HT-29 (cell line): ENCODE measurements at places on chromosomes 5 and 9.
A peak's percentile ranks its signal among the peaks of the same experiment; 100 is the strongest.

GRCh38 chr5:178149199-178149932 is 4.3 kb downstream of the NHP2 start:
- no peak for DNase-seq

DNA sequence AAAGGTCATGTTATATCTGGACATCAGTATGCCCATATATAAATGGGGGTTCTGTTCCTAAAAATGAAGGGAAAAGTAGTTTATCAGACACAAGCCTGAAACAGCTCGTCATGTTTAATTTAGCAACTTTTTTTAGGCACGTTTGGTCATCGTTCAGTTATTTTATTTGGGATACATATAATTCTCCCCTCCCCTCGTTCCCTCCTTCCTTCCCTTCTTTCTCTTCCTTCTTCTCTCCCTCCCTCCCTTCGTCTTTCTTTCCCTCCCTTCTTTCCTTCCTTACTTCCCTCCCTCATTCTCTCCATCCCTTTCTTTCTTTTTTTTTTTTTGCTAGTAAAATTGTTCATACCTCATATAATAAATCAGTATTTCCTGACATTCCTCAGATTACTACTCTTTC is 3.4 kb downstream of the PPWD1 start:
- no peak for DNase-seq

DNA sequence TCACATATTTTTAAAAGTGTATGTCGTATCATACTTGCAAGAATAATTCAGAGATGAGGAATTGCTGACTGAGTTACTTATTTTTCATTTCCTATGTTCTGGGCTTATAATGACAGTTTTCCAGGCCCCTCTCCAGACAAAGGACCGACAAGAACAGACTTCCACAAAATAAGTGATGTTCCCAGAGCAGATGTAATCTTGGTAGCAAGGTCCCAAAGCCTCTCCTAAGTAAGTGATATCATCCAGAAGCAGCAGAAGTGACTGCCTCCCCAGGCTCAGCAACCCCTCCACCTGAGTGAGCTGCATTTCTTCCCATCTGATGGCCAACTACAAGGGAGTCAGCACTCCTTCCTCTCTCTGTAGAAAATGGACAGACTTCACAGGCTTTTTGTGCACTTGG is 57.1 kb downstream of the SEMA6A start:
- no peak for DNase-seq

DNA sequence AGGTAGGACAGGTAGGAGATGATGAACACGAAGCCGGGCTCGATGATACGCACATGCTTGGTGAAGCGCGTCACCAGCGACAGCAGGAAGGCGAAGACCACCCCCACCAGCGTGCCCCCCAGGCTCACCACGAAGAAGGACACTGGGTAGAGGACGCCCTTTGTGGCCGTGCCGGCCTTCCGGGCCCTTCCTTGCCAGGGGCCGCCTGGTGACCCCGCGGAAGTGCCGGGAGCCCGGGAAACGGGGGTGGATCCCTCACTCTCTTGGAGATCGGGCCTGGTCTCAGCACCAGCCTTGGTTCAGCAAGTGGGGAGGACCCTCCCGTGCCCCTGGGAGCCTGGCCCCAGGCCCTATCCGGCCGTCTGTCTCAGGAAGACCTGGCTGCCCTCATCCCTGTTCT is 39.7 kb downstream of the SLC9A3 start:
- DNase-seq: no peak

DNA sequence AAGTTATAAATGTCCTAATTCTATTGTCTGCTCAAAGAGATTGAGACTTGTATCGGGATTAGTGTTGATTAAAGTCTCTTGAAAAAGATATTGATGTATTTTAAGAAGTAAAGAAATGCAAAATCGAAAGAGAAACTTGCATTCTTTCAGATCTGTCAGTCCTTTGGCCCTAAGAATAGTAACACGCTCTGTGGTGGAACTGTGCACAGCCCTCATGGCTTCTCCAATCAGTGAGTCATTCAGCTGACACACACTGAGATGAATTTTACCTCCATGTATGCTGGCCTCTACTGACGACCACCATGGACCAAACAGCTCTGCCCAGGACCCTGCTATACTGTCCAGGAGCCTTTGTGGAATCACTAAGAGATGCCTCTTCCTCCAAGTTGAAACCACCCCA is 232.4 kb downstream of the ESM1 start:
- DNase-seq: no peak

- no peak for DNase-seq
These were observed 391.1 kb downstream of the TMEM161B start for GRCh38 chr5:87877495-87877894.

DNA sequence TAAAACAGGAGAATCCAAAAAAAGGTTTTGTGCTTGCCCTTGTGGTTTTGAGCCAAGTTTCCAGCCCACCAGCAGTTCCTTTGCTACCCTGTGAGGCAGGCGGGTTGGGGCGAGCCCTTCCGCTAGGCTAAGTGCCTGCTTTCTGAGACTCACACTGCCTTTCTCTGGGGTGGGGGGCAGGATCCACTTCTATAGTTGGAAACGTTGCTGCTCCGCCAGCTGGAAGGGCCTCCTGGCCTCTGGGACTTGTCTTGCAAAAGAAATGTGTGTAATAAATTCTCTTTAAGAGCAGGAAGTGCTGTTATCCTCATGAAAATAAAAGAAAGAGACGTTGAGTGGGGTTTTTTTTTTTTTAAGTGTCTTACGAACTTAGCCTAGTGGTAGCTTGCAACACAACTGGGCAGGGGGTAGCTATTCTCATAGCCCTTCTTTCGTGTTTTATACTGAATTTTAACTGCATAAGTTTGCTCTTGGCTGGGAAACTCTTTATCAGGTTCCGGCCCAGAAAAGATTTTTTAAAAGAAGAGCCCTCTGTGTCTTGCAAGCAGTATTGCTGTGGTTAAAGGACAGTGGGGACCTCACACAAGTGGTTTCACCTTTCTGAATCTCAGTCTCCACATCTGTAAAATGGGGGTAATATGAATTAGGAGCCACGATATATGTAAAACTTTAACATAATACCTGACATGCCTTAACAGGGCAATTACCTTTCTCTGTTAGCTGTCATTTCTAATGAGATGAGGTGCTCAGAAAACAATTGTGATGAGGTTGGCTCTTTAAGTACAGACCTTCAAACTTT is 19.8 kb downstream of the JADE2 start:
- no peak for DNase-seq

GRCh38 chr9:88775037-88775471 is 216.2 kb upstream of the S1PR3 start:
- no peak for DNase-seq

DNA sequence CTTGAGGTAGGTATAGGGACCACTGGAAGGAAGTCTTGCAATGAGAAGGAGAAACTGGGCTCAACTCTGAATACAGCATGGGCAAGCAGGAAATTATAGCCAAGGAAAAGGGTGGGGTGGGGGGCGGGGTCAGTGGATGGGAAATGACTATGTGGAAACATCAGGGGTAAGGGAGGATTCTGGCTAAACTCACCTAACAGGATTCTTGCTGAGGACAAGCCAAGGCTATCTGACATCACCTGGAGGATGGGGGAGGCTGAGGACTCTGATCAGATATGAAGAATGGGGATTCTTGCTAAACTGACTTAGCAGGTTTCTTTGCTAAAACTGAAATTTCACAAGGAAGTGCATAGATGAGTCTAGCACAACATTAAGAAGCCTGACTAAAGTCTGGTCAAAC is 40.8 kb downstream of the CTSL start:
- DNase-seq: peak; percentile 73

DNA sequence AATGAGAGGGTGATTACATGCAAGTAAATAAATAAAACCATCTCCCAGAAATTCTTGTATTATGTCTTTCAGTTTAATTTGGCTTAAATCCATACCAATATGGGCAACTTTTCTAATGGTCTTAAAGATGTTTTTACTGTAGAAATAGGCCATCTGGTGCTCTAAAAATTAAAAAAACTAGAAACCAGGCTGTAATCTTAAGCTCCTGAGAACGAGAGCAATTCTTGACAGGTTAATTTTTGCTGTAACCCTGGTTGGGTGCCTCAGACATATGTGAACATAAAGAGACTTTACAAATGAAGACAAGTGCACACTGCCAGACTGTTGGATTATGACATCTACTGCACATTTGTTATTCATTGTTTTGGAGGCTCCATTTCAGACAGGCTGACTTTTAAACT is 246.8 kb upstream of the DAB2 start:
- DNase-seq: no peak

DNA sequence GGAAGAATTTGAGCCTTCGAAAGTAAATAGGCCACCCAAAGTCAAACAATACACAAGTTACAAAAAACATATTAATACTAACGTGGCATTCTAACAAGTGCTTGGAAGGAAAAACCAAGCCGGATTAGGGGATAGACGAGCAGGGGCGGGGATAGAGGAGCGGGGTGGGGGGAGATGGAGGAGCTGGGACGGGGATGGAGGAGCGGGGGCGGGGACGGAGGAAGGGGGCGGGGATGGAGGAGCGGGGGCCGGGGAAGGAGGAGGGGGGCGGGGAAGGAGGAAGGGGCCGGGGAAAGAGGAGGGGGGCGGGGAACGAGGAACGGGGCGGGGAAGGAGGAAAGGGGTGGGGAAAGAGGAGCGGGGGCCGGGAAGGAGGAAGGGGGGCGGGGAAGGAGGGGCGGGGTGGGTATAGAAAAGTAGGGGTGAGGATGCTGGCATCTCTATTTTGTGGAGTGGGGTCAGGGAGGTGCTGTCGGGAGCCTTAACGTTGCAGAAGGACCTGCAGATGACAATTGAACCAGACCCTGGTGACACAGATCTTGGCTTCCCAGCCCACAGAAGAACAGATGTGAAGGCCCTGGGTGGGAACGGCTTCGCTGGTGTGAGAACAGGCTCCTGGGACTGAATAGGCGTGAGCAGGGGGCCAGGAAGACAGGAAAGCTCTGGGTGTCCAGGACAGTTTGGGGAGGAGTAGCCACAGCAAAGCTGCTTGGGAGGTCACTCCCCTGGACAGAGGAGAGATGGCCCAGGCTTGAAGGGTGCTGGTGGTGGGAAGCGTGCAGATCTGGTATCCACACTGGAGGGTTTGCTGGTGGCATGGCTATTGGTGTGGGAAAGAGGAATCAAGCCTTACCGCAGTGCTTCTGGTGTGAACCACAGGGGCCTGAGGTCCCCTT is 233.3 kb upstream of the DAP start:
- DNase-seq: no peak

GRCh38 chr5:14557203-14557770 is 24.3 kb upstream of the OTULINL start:
- peak; percentile 72 for DNase-seq

GRCh38 chr9:136089697-136090045 is 5.4 kb downstream of the NACC2 start:
- DNase-seq: no peak

- DNase-seq: no peak
These were observed 10.8 kb upstream of the SPATA24 start for GRCh38 chr5:139414581-139415130.

DNA sequence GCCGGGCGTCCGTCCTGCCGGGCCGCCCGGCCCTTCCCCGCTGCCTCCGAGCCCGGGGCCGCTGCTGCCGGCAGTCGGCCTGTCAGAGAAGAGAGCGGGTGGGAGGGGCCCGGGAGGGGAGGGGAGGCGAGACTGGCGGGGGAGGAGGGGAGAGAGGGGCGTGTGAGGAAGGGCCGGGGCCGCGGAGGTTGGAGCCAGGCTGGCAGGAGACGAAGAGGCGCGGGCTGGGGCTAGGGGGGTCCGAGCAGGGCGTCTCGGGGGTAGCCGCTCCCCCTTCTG is 570 bp downstream of the CREBRF start:
- no peak for DNase-seq

DNA sequence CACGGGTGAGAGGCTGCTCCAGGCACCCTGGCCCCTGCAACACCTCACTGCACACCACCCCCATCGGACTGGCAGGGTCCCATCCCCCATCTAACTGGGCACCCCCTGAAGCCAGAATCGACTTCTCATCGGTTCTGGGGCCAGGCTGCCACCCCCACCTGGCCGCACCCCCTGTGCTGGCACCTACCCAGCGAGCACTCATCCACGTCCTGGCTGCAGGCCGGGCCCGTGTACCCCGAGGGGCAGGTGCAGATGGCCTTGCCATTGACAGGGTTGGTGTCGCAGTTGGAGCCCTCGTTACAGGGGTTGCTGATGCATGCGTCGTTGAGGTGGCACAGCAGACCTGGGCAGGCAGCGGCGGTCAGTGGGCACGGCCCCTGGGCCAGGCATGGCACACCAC is 27.9 kb downstream of the NOTCH1 start:
- DNase-seq: no peak

DNA sequence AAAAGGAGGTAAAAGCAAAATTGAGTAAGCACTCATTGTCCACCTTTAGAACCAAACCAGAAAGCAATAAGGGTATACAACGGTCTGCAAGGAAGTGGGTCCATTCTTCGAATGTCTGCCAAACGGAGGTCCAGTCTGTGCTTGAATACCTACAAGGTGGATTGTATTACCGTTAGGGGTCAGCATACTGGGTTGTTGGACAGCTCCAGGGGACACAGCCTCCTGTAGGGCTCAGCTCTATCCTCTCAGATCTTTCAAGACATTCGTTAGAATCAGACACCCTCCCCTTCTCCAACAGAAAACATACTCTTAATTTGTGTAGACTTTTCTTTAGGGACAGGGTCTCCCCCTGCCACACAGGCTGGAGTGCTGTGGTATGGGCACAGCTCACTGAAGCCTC is 5.5 kb downstream of the ASTN2 start:
- DNase-seq: no peak

DNA sequence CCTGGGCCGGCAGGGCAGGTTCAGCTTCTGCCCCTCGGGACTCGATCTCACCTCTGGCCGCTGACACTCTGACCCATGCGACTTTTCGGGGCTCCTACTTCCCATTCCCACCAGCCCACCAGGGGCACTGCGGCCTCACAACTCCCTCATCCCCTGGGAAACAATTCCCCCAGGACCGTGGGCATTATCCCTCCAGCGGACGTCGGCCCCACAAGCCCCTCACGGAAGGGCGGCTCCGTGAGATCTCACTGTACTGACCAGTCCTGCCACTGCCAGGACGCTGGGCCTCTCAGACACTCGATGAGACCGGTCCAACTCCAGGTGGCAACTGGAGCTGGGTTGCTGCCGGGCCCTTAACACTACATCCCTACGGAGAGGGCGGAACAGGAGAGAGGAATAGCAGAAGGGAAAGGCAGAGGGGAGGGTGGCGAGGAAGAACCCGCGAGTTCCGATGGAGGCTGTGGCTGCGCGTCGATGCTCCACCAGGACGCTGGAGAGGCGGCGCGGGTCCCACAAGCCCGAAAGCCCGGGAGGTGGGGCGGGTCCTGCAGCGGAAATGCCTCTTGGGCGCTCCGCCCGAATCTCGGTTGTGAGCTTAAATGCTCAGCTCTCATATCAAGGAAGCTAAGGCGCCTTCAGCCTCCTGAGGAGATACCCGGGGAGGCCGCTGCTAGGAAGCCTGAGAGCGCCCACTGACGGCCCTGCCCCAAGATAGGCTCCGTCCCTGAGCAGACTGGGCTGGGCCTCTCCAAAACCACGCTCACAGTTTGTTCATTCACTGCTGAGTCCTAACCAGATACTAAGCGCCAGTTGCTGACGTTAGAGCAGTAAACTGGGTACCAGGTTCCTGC is 36.3 kb downstream of the VCP start:
- DNase-seq: no peak
